ENCODE measurements at places on chromosomes 5 and 9.
A peak's percentile ranks its signal among the peaks of the same experiment; 100 is the strongest.

- DNase-seq, result no peak
These were observed 94.1 kb downstream of the SNCAIP start for GRCh38 chr5:122406181-122406580.

DNA sequence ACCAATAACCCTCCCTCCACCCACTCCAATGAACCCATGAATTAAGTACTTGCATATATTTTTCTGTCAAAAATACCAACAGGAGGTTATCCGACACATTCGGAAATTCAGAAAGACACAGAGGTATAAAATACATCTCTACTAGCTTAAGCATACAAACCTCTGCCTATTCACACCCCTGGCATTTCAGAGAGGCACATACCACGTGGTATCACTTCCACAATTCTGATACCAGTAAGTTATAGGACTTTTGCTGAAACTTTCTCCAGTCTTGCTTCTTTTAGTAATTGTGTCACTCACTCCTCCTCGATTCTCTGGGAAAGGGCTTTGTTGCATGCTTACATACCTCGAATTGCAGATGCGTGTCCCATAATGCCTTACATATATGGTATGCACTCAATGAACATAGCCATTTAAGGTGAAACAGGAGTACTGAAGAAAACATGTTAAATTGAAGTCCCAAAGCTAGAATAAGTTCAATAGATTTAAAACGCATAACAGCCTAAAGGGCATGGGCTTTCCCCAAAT lies 58.1 kb downstream of the TLE1 start:
- no peak for DNase-seq

DNA sequence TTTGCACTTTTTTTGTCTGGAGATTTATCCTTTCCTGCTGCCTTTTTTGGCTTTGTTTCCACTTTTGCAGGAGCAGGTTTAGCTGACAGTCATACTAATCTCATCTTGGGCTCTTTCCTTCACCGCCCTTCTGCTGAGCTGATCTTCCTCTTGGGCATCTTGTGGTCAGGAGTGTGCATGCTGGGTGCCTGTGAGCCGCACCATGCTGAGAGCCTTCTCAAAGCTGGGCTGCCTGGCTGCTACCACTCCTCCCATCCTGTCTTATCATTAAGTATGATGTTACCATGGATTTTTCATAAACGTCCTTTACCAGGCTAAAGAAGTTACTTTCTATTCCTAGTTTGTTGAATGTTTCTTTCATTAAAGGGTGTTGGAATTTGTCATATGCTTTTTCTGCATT lies 49.5 kb upstream of the MCCC2 start:
- no peak for DNase-seq

- no peak for DNase-seq
These were observed 37.0 kb upstream of the RAB3C start for GRCh38 chr5:58545912-58546311.

DNA sequence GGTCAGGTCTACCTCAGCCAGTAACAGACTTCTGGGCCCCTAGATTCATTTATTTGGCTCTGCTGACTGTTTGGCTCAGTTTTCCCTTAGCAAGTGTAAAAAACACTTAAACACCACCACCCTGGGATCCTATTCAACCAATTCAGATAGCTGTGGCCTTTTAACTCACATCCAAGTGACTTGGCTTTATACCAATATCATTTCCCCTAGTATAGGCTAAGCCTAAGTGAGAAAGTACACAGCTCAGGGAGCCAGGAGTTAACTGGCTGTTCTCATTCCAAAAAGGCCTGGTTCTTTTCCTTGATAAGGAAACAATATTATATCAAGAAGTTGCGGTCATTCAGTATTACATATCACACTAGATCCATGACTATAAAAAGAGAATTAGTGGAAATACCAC lies 163.5 kb downstream of the ARL15 start:
- no peak for DNase-seq

DNA sequence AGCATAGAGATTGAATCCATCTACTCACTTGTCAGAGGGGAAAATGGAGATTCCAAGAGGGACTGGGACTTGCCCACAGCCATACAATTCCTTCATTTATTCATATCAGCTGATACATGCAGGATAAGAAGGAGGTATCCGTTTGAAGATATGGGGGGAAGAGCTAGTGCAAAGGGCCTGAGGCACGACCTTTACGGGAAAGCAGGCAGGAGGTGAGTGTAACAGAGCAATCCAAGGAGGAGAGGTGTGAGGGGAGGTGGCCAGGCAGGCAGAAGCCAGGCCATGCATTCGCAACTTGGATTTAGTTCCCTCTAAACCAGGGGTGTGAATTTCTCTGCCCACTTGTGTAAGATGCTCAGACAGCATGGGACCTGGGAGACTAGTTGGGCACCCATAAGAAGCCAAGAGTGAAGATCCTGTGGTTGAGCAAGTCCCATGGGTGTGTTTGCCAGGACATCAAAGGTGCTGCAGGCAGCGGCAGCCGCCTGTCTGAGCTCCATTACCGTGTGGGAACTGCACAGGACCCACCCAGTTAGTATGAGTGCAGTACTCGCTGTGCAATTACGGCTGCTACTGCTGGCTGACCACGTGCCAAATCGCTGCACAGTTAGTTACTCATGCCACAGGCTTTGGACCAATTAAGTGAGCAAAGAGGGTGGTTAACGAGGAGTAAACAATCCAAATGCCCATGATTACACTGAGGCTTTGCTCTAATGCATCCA lies 31.4 kb upstream of the FAT2 start:
- no peak for DNase-seq

GRCh38 chr5:65061250-65061973 lies 292.7 kb downstream of the CWC27 start:
- no peak for DNase-seq

DNA sequence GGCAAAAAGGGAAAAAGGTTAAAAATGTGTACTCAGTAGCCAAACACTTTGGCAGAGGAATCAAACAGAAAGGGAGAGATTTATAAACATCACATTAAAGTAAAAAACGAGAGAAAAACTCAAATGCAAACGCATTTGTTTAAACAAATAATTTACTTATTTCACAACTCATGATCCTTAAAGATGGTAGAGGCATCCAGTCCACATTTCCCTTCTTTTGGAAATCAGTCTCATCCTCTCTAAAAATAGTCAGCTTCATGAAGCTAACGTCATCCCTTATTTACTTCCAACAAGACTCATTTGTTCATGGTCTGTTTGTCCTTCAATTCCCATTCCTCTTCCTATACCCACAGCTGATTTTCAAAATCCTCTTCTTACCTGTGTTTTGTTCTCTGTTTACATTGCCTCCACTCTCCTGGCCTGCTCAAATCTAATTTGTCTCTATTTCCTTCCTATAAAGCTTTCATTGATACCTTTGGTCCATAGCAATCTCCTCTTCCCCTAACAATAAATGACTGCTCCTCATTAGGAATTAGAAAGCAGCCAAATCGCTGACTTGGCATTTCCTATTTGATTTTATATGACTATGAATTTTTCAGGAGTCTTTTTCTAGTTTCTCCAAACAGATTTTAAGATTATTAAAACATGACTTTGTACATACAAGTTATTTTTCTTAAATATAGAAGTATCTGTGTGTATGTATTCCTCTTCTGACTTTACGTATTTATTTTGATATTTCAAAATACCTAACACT lies 805.3 kb downstream of the TLE1 start:
- DNase-seq, result no peak

DNA sequence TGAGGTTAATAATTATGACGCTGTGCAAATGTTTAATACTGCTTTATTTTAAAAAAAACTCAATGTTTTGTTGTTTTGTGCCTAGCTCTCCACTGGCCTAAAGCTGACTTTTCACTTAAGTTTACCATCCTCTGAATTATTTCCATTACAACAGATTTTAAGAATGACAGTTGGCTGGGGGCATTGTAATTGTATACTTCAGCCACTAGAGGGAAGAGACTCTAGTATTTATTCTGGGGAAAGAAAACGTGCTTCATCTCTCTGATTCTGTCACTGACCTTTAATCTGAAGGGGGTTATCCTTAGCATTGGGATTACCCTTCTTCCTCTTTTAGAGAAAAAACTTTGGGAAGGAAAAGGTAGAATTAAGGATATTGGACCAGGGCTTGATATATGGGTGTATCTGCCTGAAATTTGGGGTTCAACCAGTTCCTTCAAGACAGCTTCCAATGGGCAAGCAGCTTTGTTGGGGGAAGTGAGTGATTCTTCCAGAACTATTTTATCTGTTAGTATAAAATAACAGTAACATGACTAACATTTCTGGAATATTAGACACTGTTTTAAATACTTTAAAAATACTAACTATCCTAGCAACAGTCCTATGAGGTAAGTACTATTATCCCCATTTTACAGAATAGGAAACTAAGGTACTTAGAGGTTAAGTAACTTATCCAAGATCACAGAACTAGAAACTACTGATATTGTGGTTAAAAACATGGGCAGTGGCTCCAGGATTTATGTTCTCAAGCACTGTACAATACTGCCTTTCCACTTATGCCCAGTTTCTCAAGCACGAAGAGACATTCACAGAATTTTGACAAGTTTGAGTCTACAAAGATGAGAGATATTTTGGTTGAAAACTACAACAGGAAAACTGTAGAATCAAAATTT lies 208.4 kb downstream of the CD180 start:
- DNase-seq, result no peak

DNA sequence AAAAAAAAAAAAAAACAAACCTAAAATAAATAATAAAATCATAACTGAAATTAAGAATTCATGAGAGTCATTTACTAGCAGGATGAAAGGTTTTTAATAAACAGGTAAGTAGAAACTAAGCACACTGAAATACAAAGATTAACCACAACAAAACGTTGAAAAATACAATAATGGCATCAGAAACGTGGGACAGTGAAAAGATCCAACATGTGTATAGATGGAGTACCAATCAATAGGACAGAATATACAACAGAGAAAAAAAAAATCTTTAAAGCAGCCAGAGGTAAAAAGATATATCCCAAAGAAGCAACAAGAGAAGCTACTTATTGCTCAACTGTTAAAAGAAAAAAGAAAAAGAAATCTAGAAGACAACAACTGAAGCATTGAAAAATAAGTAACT lies 75.2 kb downstream of the RICTOR start:
- DNase-seq, result no peak

DNA sequence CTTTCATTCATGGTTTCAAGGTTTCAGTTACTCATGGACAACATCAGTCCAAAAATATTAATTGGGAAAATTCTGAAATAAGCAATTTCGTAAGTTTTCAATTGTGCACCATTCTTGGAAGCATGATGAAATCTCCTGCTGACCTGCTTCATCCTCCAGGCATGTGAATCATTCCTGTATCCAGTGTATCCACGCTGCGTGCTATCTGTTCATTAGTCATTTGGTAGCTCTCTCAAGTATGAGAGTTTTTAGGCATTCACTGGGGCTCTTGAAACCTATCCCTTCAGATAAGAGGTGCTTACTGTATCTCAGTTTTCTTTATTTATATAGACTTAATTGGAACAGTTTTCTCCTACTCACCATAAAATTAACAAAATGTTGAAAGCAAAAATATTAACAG lies 293.0 kb downstream of the CDH12 start:
- peak; percentile 41 for DNase-seq

- no peak for DNase-seq
These were observed 4.2 kb downstream of the UBE2QL1 start for GRCh38 chr5:6452622-6453504.

GRCh38 chr9:14219850-14220249 lies 94.1 kb downstream of the NFIB start:
- DNase-seq, result no peak

- no peak for DNase-seq
These were observed 203.8 kb downstream of the TSSK1B start for GRCh38 chr5:113230711-113231652.

DNA sequence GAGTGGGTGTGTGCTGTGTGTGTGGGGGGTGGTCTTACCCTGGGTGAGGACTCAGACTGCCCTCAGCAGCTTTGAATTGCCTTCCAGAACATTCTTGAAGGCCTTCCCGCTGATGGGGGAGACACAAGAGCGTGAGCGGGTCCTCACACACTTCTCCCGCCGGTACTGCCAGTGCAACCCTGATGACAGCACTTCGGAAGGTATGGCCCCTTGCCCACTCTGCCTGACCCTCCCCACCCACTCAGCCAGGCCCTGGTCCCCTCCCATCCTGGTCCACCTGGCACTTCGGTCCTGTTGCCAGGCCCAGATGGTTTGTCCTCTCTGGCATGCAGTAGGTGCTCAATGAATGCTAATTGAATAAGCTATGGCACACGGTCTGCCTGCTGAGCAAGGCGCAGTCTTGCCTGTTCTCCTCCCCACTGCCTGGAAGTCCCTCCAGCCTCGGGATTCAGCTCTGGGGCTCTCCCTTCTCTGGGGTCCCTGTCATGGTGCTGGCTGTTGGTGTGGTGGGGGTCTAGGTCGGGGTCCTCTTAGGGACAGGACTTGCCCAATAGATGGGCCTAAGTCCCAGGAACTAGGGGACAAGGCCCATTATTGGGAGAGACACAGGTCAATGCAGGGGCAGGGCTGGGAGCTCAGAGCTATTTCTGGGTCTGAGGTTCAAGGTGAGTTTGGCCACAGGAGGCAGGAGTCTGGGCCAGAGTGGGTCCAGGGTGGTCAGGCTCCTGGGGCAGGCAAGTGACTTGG lies 26.4 kb downstream of the PSD2 start:
- DNase-seq, result no peak

DNA sequence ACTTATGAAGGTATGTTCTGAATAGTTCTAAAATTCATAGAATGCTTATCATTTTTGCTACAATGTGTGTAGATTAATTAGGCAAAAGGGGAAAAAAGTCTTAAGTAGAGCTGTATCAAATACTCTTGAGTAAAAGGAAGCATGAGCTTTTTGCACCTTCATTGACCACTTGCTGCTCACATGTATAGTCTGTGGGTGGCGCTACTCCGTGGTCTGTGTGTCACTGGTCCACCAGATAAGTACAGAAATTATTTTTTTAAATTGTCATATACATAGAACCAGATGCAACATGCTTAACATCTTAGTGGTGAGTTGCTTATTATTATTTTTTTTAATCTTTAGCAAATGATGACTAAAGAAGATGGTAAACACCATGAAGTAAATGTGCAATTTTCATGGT lies 130.2 kb downstream of the MAN2A1 start:
- DNase-seq, result no peak

DNA sequence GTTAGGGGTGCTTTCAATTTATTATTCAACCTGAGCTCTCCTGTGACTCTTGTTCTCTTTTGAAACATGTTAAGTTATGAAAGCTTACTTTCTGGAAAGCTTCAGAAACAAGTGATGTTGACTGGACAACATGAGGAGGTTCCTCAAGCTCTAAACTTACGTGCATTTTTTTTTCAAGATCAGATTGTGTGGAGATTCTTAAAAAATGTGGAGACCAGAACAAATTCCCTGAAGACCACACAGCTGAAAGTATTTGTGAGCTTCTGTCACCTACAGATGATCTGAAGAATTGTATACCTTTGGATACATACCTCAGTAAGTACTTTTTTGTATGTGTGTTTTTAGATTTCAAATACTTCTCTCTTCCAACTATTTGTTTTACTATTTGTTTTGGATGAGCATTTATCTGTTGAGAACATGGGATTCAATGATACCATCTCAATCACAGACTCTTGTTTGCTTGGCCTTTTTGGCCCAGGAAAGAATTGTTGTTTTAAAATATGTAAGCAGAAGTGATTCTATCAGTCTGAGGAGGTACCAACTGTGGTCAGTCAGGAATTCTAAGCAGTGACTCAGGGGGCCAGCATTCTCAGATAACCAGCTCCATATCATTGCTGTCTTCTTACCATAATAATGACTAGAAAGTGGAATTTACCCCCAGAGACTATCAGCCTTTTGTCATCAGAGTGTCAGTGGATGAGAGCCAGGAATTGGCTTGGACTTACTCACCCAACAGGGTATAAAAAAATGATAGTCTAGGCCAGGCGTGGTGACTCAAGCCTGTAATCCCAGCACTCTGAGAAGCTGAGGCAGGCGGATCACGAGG lies 34.4 kb upstream of the GLIPR2 start:
- peak; percentile 96 for DNase-seq
